Stimulated activated CD8-positive, alpha-beta memory T cell treated with anti-CD3 and anti-CD28 coated beads, Interleukin-15, amount 100 ng/mL, for 48 hours (primary cell): ENCODE measurements at places on chromosomes 13 and 19.

GRCh38 chr13:44433863-44434765 lies 60.5 kb downstream of the SERP2 start:
- DNase-seq, result no peak

- DNase-seq, result no peak
These were observed 32.8 kb downstream of the ANKRD10 start for GRCh38 chr13:110881839-110882627.

- no peak for DNase-seq
These were observed 390.7 kb downstream of the LIG4 start for GRCh38 chr13:107824635-107825034.

- no peak for DNase-seq
These were observed 6.1 kb downstream of the SH2D3A start for GRCh38 chr19:6761053-6761676.

DNA sequence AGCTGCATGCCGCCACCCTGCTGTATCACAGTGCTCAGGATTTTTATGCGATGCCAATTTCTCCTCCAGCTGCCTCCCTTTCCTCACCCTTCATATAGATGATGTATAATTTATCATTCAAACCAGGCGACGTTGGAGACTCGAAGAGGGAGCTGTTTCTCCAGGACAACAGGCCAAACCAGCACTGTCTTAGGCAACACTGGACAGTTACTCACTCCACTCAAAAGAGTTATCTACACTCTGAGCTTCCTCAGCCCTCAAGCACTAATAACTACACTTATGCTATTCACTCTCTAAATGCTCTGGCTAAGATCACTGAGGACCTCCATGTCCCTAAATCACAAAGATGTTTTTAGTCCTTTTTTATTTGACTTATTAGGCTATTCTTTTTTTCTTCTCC lies 87.3 kb upstream of the RFC3 start:
- no peak for DNase-seq

GRCh38 chr13:96314974-96315373 lies 225.1 kb downstream of the HS6ST3 start:
- no peak for DNase-seq

GRCh38 chr19:44908836-44909261 lies 3.3 kb downstream of the APOE start:
- DNase-seq, result no peak

GRCh38 chr19:48629599-48630295 lies 7.4 kb downstream of the DBP start:
- DNase-seq, result no peak

DNA sequence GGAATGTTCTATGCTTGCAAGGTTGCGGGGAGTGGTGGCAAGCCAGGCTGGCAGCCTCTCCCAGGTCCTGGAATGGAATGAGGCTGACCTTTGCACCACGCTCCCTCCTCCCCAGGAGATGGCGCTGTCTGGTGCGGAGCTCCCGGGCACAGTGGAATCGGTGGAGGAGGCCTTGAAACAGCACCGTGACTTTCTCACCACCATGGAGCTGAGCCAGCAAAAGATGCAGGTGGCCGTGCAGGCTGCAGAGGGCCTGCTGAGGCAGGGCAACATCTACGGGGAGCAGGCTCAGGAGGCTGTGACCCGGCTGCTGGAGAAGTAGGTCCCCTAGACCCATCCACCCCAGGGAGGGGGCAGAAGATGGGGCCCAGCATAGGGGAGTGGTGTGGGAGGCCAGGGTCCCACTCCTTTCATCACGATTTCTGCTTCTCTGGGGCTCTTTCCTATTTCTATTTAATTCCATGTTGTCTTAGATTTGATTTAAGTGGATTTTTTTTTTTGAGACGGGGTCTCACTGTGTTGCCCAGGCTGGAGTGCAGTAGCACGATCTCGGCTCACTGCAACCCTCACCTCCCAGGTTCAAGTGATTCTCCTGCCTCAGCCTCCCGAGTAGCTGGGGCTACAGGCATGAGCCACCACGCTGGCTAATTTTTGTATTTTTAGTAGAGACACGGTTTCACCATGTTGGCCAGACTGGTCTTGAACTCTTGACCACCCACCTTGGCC lies 53.2 kb upstream of the SHKBP1 start:
- DNase-seq, result peak; percentile 38

GRCh38 chr13:53137779-53138178 lies 109.2 kb downstream of the OLFM4 start:
- DNase-seq, result no peak

GRCh38 chr19:14480700-14481079 lies 5.5 kb upstream of the PTGER1 start:
- DNase-seq, result no peak

DNA sequence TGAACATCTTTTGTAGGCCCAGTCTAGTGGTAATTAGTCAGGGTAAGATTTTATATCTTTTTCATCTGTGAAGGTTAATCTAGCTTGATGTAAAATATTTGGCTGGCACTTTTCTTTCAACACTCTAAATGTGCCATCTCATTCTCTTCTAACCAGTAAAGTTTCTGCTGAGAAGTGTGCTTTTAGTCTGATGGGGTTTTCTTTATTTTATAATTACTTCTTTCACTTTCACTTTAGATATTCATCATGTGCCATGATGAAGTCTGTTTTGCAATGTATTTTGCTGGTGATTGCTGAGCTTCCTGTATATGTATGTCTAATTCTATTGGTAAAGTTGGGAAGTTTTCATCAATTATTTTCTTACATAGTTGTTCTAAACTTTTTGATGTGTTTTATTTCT lies 31.9 kb downstream of the ZNF726 start:
- DNase-seq, result no peak
